ENCODE measurements at places on chromosomes 12 and 14. TPM values are rescaled to one million over a fixed set of nuclear protein-coding genes. Genes with fewer than 3 reads are reported as not detected.

JDP2 gene
- 28.6 TPM for total RNA-seq

KLHL33 gene
- 0.67 TPM for total RNA-seq

GALNT8 gene
- 0.81 TPM for total RNA-seq

SLC17A8 gene
- 0.15 TPM for total RNA-seq

- DNase-seq: no peak
Observed at GRCh38 chr14:34668111-34668510, 38.2 kb upstream of the SNX6 start.

DNA sequence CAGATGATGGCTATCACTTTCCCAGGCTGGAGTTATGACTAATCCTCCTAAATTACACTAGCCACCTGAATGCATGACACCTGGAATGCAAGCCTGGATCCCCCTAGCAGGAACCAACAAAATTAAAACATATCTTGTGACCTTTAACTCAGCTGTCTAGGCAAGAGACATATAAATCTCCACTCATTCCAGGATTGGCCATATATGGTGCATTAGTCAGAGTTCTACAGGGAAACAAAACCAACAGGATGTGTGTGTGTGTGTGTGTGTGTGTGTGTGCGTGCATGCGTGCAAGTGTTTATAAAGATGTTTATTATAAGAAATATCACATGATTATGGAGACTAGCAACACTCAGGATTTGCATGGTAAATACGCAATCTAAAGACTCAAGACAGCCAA is 212.8 kb downstream of the KIF21A start:
- DNase-seq: no peak

DNA sequence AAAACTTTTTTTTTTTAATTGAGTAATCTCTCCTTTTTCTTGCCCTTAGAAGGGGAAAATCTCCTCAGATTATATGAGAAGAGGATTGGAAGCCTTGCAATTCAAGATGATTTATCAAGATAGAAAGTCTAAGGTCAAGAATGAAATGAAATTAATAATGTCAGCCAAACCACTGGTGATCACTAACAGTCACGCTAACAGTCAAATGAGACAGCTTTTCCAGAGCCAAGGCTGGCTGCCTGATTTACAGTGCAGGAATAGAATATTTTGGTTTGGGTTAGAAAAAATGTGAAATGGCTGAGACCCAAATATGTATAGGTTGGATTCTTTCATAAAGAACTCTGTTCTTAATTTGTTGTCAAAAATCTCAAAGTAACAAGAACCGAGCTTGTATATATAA is 204.3 kb downstream of the PPM1H start:
- DNase-seq: no peak

DNA sequence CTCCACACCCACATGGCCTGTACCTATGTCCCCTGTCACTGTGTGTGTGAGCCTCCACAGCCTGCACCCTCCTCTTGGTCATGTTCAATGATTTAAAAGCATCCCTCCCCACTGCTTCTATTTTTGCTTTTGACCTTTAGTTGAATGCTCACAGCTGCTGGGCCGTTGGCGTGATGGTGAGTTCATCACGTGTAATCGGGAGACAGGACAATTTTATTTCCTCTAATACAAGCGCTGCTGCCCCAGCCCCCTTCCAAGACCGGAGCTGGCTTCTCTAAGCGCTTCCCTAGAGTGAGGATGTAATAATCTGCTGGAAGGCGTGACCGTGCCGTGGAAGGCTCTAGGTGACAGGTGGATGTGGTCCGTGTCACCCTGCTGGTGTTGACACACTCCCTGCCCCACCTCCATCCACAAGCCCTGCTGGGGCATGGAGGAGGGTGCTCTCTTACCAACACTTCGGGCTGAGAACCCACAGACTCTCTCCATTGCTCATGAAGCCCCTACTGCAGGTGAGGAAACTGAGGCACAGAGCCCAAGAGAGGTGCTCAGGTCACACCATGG is 25.4 kb downstream of the CCDC85C start:
- DNase-seq: no peak

- no peak for DNase-seq
Observed at GRCh38 chr14:93173943-93174395, 10.7 kb downstream of the MOAP1 start.

LRRC43 gene
- 0.93 TPM for total RNA-seq

DNA sequence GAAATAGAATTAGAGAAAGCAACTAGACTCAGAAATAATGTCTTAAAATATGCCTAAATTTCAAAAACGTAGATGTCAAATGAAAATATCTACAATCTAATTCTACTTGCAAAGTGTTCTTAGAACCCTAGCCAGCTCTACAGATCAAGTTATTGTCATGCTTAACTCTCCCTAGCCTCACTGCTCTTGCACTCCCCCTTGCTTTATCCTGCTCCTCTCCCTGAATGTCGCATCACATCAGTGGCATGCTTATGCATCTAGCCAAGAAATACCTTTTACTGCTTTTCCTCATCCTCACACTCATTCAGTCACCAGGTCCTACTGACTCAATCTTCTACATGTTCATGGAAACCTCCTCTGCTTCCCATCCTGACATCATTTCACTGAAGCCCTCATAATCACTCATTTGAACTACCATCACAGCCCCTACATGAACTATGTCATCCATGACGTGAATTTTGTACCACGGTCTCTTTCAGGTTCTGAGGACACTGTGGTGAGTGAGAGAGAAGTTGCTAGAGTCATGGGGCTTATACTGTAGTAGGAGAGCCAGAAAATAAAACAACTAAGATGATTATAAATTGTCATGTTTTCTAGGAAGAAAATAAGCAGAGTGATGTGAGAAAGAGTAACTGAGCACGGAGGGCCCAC is 22.6 kb upstream of the CRACR2A start:
- DNase-seq: no peak

DNA sequence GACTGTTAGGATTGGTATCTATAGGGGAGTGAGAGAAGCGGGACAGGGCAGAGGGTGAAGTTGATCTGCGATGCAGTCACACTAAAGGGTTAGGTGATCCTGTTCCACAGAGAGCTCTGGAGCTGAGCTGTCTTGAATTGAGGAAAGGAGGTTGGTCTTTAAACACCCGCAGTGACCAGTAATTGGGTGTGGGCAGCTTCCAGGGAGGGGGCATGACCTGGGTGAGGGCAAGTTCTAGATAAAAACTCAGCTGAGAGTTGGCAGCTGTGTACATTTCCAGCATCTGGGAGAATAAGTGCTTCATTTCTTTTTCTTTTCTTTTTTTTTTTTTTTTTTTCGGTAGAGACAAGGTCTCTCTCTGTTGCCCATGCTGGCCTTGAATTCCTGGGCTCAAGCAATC is 35.1 kb downstream of the RDH12 start:
- DNase-seq: no peak

WNT5B gene
- total RNA-seq: 0.65 TPM

NR1H4 gene
- total RNA-seq: not detected

- no peak for DNase-seq
Observed at GRCh38 chr14:71597287-71597920, 334.8 kb upstream of the RGS6 start.

DNA sequence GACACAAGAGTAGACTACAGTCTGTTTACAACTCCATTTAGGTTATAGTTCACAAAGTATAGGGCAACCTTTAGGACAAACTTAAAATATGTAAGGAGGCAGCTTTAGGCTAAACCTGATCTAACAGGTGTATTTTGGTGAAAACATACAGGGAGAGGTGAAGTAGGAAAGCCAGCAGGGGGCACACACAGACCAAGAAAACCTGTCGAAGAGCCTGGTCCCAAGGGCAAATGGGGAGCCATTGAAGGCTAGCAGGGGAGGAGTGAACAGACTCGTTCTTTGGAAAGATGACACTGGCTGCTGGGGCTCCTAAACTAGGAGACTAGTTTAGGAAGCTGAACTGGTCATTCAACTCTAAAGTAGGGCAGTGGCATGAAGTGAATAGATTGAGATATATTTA is 138.8 kb upstream of the WSCD2 start:
- DNase-seq: no peak

- no peak for DNase-seq
Observed at GRCh38 chr12:1403417-1403816, 191.0 kb downstream of the FBXL14 start.

RNASE4 gene
- total RNA-seq: 5.3 TPM

GLT1D1 gene
- total RNA-seq: 0.28 TPM

DNA sequence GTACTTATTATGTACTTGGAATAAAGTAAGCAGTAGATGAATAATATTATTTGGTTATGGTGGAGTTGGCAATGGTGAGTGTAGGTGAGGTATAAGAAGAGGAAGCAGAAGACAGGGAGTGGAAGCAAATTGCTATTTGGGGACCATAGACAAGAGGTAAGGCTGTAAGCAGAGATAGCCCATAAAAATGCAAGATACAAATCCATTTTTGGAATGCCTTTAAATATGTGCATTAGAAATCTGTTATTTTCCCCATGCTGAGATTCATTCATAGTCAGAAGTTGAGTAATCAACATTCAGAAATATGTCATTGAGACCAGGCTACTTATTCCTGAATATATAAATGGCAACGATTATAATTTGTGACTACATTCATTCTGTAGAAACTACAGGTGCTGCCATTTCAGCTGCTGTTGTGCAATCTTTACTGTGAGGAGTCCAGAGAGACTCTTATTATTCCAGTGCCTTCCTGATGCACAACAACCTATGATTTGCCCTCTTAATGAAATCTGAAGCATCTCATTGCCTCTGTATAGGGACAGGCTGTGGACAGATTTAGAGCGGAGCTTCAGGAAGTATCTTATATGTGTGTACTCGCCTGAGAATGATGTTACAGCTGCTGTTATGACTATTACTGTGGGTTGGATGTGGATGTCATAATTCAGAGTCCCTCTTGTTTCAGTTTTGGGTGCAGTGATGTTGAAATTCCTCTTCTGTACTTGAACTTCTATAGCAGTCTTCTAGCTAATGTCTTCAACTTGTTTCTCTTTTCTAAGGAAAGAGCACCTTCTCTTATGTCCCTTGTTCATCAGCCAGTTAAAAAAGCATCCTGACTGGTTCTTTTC is 173.8 kb downstream of the NAV3 start:
- DNase-seq: no peak

SLCO1B1 gene
- total RNA-seq: not detected

- peak; percentile 68 for DNase-seq
Observed at GRCh38 chr14:96362071-96362964, 823 bp downstream of the ATG2B start.

DNA sequence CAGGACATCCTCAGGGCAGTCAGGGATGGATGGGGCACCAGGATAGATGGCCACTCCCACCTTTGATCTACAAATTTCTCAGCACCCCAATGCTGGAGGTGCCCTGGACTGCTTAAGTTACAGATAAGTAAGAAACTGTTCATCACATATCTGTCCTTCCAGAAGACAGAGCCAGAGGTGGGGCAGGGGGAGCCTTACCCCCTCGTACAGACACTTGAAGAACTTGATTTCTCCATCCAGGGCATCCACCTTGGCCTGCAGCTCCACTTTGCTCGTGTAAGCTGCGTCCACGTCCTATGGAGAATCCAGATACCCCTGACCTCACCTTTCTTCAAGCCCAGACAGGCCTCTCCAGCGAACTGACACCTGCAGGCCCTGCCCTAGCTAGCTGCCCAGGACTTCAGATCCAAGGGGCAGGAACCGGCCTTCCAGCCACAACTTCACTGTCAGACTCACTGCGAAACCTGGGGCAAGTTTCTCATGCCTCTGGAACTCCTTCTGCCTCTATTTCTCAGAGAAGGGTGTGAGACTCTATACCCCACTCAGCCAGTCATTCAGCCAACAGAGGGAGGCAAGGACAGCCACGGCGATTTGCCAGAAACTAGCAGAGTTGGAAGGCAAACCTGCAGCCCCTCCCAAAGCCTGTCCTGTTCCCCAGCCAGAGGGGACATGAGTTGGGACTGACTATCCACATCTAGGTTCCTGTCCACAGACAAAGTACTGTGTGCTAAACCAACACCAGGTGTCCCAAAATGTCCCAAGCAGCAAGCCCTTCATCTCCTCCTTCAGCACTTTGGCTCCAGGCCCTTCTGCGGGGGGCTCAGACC is 3.8 kb downstream of the KRT73 start:
- no peak for DNase-seq

NEUROD4 gene
- not detected for total RNA-seq

RTRAF gene
- total RNA-seq: 199 TPM

DNA sequence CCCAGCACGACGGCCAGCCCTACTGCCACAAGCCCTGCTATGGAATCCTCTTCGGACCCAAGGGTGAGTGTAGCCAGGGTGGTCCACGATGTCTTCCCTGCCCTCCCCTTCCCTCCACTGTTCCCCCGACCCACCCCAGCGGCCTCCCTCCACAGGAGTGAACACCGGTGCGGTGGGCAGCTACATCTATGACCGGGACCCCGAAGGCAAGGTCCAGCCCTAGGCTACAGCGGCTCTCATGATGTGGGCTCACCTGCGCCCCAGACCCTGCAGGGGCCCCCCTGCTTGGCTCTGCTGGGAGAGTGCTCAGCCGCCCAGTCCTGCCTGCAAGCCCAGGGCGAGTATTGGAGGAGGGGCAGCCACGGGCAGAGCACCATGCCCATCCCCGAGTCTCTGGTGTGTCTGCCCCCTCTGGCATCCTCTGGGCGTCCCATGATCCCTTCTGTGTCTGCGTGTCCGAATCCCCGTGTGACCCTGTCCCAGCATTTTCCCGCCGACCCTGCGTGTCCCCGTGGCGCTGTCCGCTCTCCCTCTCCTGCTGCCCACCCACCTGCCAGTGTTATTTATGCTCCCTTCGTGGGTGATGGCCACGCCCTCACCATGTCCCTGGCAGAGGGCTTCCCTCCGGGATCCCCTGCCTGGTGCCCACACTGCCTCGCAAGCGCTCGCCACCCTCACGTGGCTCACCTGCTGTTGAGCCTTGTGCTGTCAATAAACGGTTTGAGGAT is 5.0 kb downstream of the CRIP2 start:
- no peak for DNase-seq

DNA sequence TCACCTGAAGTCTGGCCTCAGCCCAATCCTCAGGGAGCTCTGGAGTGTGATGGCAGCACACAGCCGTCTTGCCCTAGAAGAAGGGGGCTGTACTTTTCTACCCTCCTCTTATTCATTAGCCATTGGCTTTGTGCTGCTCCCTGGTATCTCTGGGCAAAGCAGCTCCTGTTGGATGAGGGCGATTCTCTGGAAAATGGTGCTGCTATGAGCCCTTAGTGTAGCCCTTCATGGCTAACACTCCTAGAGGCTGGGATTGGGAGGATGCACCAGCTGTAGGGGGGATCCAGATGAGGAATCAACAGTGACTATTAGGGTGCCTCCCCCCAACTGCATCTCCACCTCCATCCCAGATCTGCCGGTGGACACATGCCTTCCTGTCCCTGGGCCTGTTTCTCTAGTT is 32.6 kb downstream of the RPH3A start:
- no peak for DNase-seq

DNA sequence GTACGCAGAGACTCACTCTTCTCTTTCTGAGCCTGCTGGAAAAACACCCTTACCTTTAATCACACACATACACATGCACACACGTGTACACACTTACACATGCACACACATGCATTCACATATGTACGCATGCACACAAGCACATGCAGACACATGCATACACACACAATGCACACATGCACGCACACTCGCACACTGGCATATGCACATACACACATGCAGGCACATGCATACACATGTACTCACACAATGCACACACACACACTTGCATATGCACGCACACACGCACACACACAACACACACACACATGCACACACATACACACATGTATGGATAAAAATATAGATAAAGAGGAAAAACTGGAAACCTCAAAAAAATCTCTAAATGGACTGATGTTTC is 249.0 kb downstream of the GLT1D1 start:
- DNase-seq: no peak

- no peak for DNase-seq
Observed at GRCh38 chr14:81033698-81034240, 78.3 kb downstream of the TSHR start.

Data from heart left ventricle (tissue), 16 donors.